ENCODE measurements at places on chromosomes 11 and 22.

DNA sequence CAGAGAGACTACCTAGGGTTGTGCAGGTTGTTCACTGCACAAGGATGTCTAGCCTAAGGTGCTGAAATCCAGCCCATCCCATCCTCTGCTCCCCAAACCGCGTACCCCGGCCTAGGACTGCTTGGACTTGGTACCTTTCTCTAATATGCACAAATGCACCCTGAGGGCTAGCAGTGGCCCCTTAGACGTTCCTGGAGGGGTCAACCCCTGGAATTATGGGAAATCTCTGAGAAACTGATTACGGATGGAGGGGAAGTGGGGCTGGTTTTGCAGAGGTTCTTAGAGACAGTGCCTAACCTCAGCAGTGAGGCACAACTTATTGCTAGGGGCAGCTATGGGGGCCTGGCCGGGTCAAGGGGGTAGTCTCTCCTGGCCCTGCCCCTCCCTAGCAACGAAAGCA is 2.5 kb downstream of the C11orf68 start:
- DNase-seq = no peak

DNA sequence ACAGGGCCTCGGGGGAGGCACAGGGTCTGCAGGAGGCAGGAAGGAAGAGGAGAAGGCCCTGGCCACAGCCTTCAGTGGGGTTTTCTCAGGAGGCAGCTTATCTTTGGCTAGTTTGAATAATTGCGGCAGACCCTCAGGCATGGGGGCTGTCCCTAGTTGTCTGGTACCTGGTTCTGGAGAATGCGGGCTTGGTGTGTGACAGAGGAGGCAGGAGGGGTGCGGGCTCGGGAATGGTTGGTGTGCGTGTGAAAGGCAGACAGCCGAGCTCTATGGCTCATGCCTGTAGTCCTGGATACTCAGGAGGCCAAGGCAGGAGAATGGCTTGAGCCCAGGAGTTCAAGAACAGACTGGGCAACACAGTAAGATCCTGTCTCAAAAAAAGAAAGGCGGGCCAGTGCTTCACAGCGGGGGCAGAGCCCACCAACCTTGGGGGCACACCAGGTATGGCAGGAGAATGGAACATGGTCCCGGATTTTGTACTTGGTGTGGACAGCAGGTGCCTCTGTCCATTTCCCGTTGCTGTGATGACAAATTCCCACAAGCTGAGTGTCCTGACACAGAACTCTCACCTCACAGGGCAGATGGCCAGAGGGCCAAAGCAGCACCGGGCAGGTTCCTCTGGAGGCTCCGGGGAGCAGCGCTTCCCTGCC is 640.6 kb downstream of the TBC1D22A start:
- DNase-seq = no peak

GRCh38 chr11:119727523-119728151 is 1.4 kb downstream of the NECTIN1 start:
- no peak for DNase-seq

- no peak for DNase-seq
Observed at GRCh38 chr11:123384116-123384515, 46.0 kb upstream of the GRAMD1B start.
